ENCODE measurements at places on chromosomes 7 and 10.
A peak's percentile ranks its signal among the peaks of the same experiment; 100 is the strongest.

GRCh38 chr7:11970132-11970531 is 138.1 kb upstream of the THSD7A start:
- DNase-seq: no peak

- no peak for DNase-seq
Measured at GRCh38 chr7:29315122-29315891, 120.7 kb downstream of the CHN2 start.

GRCh38 chr7:78634093-78634492 is 819.4 kb downstream of the MAGI2 start:
- no peak for DNase-seq

DNA sequence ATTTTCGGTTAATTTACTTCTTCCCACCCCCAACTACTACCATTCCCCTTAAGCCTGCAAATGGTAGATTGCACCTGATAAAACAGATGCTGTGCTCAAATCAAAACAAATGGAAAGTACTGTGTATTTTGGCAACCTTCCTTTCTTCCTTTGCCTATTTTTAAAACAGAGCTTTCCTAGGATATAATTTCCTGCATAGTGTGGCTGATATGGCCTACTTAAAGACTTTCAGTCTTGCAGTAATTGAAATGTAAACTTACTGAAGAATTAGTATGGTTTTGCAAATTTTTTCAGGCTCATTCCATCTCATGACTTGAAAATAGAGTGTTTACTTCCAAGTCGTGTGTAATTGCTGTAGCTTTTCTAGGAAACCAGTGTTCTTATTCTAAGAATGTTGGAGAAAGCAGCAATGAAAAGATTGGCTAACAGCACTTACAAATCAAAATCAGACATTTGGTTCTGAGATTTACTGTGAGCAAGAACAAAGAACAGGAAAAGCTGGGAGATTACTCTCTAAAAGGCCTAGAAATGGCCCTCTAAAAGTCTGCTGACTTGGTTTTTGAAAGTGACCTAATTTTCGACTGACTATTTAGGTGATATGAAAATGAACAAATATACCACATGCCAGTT is 52.0 kb downstream of the REEP3 start:
- no peak for DNase-seq

GRCh38 chr10:103481974-103482531 is 3.0 kb upstream of the CALHM3 start:
- DNase-seq: peak; percentile 28
